ENCODE measurements at places on chromosomes 1 and 21.

- DNase-seq, result no peak
These were observed 511.0 kb upstream of the CAMK1G start for GRCh38 chr1:209072481-209072880.

- DNase-seq, result no peak
These were observed 39.8 kb downstream of the GJA5 start for GRCh38 chr1:147720557-147720956.

- no peak for DNase-seq
These were observed 35.5 kb downstream of the KIRREL1 start for GRCh38 chr1:158028969-158029368.

- DNase-seq, result no peak
These were observed 12.7 kb downstream of the GABRD start for GRCh38 chr1:2031546-2032540.

DNA sequence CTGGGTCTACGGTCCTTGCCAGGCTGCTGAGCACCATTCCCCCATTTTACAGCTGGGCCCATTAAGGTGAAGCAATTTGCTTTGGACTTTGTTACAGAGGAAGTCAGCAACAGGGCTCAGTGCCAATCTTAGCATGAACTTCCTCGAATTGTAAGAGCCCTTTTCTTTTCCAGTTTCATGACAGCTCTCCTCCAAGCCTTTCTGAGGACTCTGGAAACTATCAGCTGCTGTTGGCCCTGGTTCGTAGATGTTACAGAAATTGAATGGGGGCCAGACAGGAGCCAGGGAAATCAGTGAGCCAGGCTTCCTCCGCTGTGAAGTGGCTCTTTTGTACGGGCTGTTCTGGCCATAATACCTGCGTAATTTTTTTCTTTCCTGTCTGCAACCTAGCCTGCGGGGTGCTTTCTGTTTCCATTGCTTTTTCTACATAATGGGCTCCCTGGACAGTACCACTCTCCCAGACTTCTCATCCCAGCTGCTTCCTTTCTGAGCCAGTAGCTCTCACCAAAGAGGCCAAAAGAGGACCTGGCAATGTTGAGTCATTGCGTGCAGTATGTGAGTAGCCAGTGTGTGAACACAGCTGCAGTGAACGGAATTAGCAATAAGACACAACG lies 386.3 kb downstream of the DISC1 start:
- DNase-seq, result no peak

DNA sequence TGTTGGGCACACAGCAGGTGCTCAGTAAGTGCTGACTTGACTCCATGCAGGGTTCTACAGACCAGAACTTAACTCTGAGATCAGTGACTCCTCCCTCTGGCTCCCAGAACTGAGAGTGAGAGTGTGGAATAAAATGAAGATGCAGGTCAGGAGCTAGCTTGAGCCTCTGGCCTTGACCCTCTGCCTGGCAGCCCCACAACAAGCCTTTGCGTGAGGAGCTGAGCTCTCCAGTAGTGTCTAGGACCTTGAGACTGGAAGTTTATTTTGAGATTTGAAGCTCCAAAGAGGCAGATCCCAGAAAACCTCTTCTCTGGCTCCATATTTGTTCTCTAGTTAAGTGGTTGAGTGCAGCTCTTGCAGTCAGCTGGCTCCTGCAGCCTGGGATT lies 3.4 kb upstream of the WNT2B start:
- DNase-seq, result no peak

DNA sequence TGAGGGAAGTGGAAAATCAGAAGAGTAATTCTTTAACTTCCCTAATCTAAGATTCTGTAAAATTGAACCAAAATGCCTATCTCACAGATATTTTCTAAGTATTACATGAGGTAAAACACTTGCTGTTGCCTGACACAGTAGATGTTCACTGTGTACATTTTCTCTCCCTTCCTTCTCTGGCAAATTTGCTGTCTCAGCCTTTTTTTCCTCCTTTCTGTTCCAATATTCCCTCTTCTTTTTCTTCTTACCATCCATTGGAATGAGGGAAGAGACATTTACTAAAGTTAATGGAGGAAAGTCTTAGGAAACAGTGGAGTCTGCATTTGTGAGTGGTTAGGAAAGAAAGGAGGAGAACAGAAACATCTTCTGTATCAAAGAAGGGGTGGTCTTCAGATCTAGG lies 239.9 kb downstream of the ZP4 start:
- no peak for DNase-seq

- no peak for DNase-seq
These were observed 26.7 kb upstream of the DIP2A start for GRCh38 chr21:46431884-46432488.

DNA sequence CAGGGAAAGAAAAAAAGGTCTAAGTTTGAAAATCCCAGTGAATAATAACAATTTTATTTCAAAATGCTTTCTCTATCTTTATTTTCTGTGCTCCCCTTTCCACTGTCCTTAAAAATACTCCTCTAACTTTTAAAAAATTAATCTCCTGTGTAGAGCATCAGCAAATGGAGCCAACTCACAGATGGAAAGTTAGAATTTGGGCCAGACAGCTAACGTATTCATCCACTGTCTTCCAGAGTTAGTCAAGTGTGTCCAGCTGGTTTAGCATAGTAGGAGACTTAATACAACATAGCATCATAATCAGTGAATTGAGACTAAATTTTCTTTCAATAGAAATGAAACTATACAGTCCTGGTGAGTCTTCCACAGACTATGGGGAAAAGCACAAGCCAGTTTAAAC lies 419.0 kb upstream of the LRRC7 start:
- DNase-seq, result no peak

DNA sequence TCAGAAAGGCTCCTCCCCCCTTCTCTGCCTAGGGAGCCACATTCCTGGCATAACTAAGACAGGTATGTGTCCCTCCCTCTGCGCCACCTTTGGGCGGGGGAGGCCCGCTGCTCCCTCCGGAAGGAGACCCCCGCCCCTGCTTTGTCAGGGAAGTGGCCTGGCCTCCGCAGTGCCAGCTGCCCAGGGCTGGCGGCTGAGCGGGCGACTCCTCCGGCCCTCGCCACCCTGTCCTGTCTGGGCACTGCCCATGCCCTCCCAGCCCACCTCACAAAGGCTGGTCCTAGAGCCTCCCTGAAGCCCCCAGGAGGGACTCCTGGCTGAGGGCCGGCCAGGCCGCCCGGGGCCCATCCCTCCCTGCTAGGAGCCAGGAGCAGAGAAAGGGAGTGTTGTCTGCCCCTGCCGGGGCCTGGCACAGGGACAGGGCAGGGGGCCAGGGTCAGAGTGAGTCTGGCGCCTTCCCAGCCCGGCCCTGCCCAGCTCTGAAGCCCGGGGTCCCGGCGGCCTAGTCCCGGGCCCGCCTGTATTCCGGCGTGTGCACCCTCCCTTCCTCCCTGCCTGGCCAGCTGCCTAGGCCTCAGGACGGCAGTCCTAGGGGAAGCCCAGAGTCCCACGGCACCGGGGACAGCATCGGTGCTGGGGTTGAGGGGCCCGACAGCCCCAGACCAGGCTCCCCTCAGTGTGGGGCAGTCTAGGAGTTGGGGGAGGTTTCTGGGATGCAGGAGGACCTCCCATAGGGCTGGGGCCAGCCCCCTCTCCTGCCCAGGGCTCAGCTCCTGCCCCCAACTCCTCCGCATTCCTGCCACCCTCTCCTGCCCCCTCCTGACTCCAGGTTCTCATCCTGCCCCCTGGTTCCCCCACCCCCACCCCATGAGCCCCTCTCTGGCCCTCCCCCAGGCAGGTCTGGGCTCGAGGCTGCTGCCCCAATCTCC lies 5.1 kb downstream of the AGRN start:
- DNase-seq, result no peak

GRCh38 chr21:44084496-44085241 lies 22.5 kb upstream of the PWP2 start:
- DNase-seq, result no peak

DNA sequence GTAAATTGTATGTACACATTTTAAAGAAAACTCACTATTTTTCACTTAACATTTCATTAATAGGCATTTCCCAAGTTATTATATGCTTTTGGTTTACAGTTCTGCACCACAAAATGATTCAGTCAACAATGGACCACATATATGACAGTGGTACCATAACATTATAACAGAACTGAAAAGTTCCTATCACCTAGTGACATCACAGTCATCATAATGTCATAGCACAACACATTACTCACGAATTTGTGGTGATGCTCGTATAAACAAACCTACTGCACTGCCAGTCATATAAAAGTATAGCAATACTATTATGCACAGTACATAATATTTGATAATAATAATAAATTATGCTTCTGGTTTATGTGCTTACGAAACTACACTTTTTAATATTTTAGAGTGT lies 30.9 kb downstream of the DNAI4 start:
- DNase-seq, result no peak

- no peak for DNase-seq
These were observed 6.4 kb downstream of the CLCA2 start for GRCh38 chr1:86430376-86430775.

All from iPS DF 6.9 (cell line).